ENCODE measurements at places on chromosomes 13 and 19.
A peak's percentile ranks its signal among the peaks of the same experiment; 100 is the strongest.

DNA sequence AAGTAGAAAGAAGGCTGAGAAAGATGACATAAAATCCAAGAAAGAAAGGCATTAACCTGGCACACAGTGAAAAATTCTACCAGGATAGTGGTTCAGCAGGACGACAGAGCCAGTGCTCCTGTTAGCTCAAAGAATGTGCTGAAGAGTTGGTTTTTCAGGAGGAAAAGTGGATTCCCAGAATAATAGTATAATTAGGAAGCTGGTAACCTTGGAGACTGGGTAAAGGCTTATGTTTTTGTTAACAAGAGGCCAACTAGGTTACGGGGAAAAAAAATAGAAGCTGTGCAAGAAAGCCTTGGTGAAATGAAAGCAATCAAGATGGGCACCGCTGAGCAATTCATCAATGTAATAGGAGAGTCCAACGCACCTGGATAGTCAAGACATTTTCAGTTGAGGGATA is 54.7 kb downstream of the SLC15A1 start:
- DNase-seq, result no peak

DNA sequence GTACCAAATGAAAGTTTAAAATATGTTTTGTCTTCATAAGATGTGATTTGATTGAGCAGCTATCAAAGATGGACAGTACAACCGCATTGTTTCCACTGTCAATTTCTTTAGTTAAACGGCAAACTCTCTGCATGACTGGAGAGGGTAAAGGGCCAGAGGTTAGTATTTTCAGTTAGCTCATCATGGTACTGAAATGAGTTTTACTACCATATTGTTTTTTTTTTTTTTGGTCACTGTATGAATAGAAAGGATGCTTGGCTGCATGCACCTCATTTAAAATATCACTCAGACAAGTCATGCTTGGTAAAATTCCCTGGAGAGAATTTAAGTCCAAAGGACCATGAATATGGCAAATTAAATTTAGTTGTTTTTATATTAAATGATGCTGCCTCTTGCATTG is 942.1 kb upstream of the SPRY2 start:
- no peak for DNase-seq

GRCh38 chr13:75541287-75541686 is 3.6 kb upstream of the COMMD6 start:
- no peak for DNase-seq

- no peak for DNase-seq
These were observed 120.0 kb downstream of the CRYL1 start for GRCh38 chr13:20405691-20406090.

- no peak for DNase-seq
These were observed 33.7 kb downstream of the SUGT1 start for GRCh38 chr13:52686376-52686775.

DNA sequence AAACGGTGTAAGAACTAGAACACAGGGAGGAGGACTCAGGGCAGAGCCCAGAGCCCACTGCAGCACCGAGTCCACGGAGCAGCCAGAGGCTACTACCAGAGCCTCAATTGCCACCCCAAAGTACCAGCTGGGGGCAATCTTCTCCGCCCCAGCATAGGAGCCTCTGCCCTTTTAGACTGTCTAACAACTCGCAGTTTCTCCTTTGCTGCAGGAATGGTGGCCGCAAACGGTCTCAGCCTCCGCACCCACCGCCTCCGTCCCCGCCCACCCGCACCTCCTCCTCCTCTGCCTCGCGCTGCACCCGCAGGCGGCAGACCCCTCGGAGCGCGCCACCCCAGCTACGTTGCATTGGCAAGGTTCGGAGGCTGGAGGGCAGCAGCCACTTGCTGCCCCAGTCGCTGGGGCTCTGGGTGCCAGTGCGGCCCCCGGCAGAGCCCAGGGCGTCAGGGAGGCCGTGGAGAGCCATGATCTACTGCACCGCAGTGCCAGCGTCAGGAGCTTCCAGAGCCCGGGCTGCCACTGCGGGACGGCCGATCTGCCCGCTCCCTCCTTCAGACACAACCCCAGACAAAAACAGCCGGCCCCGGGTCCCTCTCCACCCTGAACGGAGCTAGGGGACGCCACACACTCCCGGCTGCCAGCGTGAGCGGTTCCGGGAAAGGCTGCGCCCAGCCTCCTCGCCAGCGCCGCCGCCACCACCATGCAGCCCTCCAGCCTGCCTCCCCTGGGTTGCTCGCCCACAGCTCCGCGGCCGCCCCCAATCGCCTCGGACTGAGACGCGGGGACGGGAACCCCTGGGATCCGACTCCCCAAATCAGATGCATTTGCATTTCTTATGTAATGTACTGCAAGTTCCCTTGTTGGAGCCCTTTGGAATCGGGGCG is 1.8 kb downstream of the FGF14 start:
- peak; percentile 11 for DNase-seq

DNA sequence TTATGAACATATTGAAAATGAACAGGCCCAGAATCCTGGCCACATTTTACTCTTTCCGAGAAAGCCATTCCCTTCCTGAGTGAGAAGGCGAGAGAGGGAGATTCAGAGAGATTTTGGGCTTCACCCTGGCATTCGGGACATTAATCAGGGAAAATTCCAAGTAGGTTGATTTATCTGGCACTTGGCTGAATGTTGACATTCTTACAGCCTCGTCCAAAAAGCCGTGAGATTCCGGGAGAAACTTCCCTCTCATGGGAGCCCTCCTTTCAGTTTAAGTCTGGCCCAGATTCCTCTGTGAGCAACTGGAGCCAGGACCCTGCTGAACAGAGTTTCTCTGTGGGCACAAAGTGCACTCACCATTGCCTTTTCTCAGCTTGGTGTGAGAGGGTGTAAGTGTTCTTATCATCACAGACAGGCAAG is 129.2 kb upstream of the PEG3 start:
- no peak for DNase-seq

All from CD4-positive, alpha-beta memory T cell (primary cell).